ENCODE measurements at places on chromosomes 4 and X.

DNA sequence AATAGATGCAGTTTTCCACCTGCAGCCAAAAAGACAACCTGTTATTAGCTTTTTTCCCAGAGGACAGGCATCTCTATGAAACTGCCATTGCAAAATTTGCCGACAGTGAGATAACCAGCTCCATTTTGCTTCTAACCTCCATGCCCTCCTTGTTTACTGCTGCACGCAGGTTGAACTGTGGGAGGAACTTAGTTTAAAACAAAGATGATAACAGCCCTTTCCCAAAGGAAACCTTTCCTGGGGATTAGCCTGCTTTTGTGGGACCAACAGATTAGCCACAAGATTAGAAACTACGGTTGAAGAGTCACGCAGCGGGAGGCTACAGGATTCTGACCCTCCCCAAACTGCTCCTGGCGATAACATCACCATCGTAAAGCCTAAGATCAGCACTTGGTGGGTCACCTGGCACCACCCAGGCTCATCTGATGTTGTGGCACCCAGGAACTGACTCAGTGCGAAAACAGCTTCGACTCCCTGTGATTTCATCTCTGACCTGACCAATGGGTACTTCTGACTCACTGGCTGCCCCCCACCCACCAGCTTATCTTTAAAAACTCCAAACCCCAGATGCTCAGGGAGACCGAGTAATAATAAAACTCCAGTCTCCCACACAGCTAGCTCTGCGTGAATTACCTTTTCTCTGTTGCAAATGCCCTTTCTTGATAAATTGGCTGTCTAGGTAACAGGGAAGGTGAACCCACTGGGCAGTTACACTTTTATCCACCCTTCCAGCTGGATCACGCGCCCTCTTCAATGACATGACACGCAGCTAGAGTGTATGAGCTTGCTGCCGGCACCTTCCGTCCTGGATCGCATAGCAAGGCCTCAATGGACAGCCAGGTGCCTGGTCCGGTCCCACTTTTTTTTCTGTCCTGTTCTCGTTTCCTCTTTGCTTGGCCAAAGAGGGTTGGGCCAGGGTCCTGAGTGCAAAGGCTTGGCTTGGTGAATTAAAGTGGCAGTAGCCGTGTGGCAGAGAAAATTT is 27.2 kb downstream of the NOP14 start:
- DNase-seq, result no peak

- DNase-seq, result no peak
Observed at GRCh38 chrX:154436983-154437752, at the start of gene GDI1. TSS of gene GDI1 (plus strand) at chrX:154437154. CDS start at chrX:154437255, 101 bp downstream.

DNA sequence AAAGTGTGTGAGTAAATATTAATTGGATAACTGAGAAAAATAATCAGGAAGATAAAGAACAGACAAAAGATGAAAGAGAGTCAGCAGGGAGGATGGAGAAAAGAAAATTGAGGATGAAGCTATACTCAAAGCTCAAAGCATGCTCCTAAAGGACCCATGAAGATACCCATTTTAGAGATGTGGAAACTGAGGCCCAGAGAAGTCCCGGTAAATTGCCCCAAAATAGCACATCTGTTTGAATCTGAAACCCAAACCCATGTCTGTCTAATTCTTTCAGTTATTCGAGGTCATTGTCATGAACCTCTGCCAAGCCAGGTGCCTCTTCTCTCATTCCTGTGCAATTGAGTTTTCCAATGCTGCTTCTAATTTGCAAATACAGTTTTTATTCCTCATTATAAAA is 29.6 kb upstream of the MSX1 start:
- DNase-seq, result no peak

GRCh38 chrX:56795309-56795868 is 66.3 kb downstream of the NBDY start:
- no peak for DNase-seq

- DNase-seq, result no peak
Observed at GRCh38 chrX:134006484-134007161, 21.2 kb upstream of the GPC3 start.

- no peak for DNase-seq
Observed at GRCh38 chrX:125507119-125507518, 187.4 kb downstream of the TEX13C start.

DNA sequence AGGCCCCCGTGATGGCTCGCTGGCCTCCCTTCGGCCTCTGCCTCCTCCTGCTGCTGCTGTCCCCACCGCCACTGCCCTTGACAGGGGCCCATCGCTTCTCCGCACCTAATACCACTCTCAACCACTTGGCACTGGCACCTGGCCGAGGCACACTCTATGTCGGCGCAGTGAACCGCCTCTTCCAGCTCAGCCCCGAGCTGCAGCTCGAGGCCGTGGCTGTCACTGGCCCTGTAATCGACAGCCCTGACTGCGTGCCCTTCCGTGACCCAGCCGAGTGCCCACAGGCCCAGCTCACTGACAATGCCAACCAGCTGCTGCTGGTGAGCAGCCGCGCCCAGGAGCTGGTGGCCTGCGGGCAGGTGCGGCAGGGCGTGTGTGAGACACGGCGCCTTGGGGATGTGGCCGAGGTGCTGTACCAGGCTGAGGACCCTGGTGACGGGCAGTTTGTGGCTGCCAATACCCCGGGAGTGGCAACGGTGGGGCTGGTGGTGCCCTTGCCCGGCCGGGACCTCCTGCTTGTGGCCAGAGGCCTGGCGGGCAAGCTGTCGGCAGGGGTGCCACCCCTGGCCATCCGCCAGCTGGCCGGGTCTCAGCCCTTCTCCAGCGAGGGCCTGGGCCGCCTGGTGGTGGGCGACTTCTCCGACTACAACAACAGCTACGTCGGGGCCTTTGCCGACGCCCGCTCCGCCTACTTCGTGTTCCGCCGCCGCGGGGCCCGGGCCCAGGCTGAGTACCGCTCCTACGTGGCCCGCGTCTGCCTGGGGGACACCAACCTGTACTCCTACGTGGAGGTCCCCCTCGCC is 3.0 kb downstream of the PLXNB3 start:
- DNase-seq, result no peak

GRCh38 chrX:46260499-46260898 is 284.7 kb downstream of the ZNF674 start:
- no peak for DNase-seq

DNA sequence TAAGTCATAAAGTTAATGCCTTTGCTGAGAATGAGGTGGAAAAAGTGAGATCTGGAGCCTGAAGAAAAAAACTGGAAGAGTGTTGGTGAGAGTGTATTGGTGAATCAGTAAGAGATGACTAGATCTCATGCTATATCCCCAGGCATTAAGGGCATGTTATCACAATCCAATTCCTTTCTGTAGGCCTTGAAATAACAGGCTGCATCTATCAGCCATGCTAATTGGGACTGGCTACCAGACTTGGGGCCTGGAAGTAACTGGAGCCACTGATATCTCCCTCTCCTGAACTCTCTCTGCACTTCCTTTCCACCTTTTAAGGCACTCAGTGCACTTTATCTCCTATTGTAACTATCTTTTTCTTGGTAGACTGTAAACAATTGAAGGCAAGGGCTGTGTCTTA is 88.8 kb upstream of the HPRT1 start:
- no peak for DNase-seq

DNA sequence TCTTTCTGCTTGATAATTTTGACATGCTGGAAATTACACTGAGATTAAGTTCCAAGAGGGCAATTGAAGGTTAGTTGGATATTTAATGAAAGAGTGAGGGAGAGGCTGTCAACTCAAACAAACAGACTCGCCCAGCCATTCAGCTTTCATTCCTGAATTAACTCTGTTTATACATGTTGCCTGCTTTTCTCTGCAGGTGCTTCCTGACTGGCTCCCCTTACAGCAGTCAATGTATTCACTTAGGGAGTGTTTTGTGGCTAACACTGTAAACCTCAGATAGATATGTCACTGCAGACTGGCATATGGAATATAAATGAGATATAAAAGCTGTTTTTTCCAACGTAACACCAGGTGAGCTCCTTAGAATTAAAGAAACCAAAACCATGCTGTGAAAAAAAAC is 28.7 kb downstream of the TMPRSS11A start:
- no peak for DNase-seq

DNA sequence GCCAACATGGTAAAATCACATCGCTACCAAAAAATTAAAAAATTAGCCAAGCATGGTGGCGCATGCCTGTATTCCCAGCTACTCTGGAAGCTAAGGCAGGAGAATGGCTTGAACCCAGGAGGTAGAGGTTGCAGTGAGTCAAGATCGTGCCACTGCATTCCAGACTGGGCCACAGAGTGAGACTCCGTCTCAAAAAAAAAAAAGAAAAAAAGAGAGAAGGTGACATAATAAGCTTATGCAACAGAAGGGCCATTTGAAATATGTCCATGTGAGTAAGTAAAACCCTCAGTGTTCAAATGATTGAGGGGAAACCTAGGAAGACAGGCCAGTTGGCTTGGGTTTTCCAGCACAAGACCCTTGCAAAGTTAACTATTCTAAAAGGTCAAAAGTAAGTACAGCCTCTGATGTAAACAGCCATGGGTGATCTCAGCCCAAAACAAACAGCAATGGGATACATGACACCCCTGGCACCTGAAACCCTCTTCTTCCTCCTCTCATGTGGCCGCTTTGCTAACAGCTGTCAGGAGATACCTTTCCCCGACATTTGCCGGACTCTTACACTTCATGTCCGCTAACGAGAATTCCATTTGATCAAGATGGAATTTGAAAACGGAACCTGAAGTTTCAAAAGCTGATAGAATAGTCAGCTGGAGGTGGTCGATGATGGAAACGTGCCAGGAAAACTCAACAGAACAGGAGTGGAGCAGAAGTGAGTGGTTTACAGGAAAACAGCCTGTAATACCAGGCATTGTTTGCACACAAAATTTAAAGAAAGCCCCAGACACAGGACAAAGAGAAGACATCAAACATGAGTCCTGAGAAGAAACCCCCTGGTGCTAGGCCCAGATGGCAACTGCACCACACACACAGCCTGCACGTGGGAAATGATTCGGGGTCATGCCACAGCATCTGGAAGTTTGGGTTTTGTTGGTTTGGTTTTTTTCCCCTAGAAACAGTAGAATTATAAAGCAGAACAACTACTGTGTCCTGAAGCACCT is 93.0 kb upstream of the STS start:
- DNase-seq, result no peak

GRCh38 chr4:122715221-122715620 is 17.3 kb upstream of the BBS12 start:
- DNase-seq, result no peak

- no peak for DNase-seq
Observed at GRCh38 chr4:136800248-136800647, 732.0 kb downstream of the PCDH18 start.

- no peak for DNase-seq
Observed at GRCh38 chrX:146433771-146434170, 375.8 kb upstream of the CXorf51B start.

DNA sequence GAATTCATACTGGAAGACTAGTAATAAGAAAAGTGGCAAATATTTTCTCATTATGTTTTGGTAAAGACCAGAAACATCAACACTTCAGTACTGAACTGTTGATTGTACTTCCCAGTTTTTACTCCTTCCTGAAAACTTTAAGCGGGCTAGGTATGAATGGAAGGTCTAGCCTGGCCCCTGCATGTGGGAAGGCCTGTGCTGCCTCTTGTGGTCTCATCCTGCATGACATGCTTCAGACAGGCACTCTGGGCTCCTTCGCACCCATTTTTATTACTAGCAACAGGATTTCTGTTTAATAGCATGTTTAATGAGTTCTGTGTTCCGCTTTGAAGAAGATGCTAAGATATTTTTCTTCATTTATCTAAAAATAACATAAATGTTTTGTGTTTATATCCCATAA is 279.1 kb downstream of the ANK2 start:
- DNase-seq, result no peak

DNA sequence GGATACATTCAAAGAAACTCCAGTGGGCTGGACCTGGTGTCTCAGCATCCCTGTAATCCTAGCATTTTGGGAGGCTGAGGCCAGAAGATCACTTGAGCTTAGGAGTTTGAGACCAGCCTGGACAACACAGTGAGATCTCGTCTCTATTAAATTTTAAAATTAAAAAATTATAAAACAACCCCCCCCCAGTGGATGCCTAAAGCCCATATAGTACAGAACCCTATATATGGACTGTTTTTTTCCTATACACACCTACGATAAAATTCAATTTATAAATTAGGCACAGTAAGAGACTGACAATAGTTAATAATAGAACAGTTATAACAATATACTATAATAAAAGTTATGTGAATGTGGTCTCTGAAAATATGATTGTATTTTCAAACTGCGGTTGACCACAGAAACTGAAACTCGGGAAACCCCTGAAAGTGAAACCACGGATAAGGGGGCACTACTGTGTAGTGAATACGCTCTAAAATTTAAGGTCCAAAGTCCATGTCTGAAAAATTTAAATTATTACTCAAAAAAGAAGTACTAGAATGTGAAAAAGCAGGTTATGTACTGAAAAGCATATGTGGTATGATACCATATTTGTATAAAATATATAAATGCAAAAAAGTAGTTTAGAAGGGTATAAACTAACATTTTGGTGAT is 2.0 kb downstream of the SMIM14 start:
- no peak for DNase-seq

- no peak for DNase-seq
Observed at GRCh38 chr4:1683261-1683735, 815 bp downstream of the FAM53A start.

- DNase-seq, result peak; percentile 71
Observed at GRCh38 chr4:76949276-76950051, at the start of gene SEPTIN11. TSS of gene SEPTIN11 (plus strand) at chr4:76949752. CDS start at chr4:76949904, 152 bp downstream.

GRCh38 chr4:16508968-16509367 is 282.7 kb upstream of the TAPT1 start:
- no peak for DNase-seq

- DNase-seq, result no peak
Observed at GRCh38 chrX:120109378-120109777, 6.3 kb downstream of the RHOXF1 start.

DNA sequence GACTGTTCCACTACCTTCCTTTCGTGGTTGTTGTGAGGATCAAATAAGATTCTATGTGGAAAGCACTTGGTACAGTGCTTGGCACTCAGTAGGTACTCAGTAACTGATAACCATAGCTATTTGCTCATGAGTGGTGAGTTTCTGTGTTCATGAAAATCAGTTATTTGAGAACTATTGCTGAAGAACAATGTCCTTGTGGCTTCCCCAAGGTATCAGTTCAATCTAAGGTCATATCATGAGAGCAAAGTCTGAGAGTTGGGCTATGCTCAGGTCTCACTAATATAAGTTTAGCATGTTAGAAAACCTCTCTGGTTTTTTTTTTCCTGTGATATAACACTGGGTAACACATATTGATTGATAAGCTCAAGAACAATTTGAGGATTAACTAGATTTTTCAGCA is 147.8 kb downstream of the GRIA3 start:
- DNase-seq, result no peak

DNA sequence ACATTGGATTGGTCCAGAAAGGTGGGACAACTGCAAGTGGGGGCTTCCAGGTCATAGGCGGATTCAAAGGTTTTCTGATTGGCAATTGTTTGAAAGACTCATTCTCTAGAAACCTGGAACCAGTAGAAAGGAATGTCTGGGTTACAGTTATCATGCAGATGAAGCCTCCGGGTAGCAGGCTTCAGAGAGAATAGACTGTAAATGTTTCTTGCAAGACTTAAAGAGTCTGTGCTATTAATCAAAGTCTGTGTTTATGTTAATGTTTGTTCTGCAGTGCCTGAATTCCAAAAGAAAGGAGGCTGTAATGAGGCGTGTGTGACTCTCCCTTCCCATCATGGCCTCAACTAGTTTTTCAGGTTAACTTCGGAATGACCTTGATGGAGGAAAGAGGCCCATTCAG is 43.9 kb upstream of the GC start:
- DNase-seq, result no peak

All from LNCaP clone FGC (cell line).